ENCODE measurements at places on chromosomes 2 and 18.
A peak's percentile ranks its signal among the peaks of the same experiment; 100 is the strongest.

DNA sequence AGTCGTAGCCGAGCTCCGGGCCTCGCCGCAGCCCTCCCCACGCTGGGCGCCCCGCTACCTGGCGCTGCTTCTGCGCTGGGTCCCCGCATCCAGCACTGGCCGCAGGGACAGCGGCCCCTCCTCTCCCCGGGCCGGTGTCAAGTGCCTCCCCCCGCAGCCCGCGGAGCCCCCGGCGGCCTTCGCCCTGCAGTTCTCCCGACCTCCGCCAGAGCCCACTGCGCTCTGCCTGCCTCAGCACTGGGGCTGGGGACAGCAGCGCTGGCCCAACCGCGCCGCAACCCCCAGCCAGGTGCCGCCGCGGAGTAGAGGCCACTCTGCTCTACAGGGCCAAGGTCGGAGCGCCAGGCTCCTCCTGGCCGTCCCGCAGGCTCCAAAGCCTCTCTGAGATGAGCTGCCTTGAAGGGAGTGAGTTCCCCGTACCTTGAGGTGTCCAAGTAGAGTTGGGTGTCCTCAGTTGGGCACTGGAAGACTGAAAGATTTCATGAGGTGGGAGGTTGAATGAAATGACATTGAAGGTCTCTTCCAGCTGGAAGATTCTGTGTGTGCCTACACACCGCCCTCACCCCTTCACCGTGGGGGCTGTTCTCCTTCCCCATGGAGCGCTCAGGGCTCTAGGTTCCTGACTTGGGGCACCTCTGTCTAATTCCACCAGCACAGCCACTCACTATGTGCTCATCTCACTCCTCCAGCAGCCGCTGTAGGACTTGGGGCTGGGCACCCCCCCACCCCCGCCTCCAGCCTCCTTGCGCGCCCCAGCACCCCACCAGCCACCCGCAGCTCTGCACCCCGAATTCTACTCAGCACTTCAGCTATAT is 854 bp upstream of the DNMT3A start:
- peak; percentile 42 for DNase-seq

- peak; percentile 91 for DNase-seq
Observed at GRCh38 chr2:195533771-195534642, 123.0 kb upstream of the SLC39A10 start.

DNA sequence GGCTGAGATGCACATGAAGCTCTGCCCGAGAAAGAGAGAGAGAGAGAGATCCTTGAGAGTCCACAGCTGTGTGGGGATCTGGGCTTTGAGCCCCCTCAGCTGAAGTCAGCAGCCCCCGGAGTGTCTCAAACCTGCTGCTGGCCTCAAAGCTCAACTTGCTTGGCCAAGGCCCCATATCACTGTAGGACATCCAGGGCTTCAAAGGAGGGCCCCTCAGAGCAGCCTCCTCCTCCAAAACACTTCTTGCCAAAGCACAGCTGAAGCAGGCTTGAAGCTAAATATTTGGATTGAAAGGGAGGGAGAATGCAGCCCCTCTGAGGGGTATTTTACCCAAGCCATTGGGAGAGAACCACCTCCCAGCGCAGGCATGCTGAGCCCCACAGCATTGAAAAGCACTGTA is 357.6 kb downstream of the OSR1 start:
- DNase-seq = no peak

GRCh38 chr2:120546865-120547390 is 188.7 kb upstream of the GLI2 start:
- DNase-seq = no peak

GRCh38 chr2:55114597-55114996 is 64.3 kb upstream of the RTN4 start:
- no peak for DNase-seq

DNA sequence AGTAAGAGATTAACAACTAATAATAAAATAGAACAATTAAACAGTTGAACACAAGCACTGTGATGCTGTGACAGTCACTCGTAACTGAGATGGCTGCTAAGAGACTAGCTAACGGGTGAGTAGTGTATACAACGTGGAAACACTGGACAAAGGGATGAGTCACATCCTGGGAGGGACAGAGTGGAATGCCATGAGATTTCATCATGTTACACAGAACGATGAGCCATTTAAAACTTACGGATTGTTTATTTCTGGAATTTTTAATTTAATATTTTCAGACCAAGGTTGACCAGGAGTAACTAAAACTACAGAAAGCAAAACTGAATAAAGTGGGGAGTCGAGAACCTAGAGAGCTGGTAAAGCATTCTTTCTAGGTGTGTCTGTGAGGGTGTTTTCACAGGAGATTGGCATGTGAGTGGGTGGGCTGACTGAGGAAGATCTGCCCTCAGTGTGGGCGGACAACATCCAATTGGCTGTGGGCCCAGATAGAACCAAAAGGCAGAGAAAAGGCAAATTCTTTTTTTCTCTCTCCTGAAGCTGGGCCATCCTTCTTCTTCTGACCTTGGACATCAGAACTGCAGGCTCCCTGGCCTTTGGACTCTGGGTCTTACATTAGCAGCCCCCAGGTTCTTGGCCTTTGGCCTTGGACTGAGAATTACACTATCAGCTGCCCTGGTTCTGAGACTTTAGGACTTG is 14.6 kb downstream of the TMSB10 start:
- peak; percentile 61 for DNase-seq

DNA sequence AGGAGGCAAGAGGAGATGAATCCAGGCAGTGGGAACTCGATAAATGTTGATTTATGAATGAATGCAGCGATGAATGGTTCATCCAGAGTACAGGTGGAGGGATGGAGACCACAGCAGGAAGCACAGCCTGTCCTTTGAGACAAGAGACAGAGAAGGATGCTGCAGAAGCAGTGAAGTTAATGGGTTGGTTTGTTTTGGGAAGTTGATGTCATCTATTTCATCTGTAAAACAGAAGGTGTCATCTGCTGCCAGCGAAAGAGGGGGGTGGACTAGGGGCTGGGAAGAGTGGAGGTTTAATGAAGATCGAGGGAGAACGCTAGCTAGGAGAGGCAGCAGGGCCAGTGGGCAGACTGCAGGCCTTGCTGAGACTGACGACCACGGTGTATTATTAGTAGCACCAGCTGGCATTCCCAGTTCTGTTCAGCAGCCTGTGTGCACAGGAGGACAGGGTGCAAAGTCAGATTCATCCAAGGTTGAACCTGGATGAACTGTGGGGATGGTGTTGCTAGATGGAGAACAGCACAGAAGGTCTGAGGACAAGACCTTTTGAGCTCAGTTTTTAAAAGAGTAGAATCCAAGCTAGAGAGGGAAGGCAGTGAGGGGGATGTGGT is 120.3 kb upstream of the CAPN13 start:
- no peak for DNase-seq

DNA sequence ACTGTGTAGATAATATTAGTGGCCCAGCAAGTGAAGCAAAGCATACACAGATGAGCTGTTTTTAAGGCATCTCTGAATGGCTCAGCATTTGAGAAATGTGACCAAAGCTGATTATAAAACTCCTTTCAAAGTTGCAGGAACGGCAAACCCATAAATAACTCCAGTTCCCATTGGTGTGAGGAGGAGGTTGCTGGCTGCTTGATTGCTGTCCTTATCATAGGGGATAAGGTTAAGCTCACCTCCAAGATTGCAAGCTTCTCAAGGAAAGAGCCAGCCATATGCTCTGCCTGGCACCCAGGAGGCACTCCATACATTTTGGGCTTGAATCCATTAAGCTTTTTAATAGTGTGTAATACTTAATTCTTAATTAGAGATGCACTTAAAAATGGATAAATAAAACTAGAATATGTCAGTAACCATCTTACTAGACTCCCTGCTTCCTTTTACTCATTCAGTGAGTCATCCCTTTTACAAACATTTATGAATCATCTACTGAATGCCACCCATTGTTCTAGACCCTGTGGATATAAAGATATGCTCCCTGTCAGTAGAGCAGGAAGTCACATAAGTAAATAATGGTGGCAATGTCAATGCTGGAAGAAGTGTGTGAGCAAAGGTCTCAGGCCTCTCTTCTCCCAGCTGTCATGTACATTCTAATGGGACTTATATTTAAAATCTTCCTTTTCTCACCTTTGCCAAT is 99.3 kb downstream of the SPATS2L start:
- DNase-seq = no peak

DNA sequence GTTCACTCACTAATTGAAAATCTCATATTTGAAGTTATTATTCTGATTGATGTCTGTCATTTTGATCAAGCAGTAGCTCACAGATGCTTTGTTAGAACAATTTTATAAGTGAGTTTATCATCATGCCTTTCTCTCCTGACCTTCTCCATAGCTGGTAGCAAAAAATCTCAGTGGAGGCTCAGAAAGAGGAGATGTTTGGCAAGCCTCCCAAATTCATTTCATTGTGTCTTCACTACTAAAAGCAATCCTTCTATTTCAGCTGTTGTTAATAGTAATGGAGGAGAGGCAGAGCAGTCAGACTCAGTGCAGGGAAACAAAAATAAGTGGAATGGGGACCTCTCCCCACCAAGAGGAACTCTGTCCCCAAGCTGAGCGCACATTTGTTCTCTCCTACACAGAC is 2127.8 kb upstream of the CELF4 start:
- DNase-seq = no peak

GRCh38 chr2:41622301-41622700 is 425.5 kb upstream of the PKDCC start:
- no peak for DNase-seq

- DNase-seq = no peak
Observed at GRCh38 chr2:232465061-232465460, 9.1 kb downstream of the ALPI start.

DNA sequence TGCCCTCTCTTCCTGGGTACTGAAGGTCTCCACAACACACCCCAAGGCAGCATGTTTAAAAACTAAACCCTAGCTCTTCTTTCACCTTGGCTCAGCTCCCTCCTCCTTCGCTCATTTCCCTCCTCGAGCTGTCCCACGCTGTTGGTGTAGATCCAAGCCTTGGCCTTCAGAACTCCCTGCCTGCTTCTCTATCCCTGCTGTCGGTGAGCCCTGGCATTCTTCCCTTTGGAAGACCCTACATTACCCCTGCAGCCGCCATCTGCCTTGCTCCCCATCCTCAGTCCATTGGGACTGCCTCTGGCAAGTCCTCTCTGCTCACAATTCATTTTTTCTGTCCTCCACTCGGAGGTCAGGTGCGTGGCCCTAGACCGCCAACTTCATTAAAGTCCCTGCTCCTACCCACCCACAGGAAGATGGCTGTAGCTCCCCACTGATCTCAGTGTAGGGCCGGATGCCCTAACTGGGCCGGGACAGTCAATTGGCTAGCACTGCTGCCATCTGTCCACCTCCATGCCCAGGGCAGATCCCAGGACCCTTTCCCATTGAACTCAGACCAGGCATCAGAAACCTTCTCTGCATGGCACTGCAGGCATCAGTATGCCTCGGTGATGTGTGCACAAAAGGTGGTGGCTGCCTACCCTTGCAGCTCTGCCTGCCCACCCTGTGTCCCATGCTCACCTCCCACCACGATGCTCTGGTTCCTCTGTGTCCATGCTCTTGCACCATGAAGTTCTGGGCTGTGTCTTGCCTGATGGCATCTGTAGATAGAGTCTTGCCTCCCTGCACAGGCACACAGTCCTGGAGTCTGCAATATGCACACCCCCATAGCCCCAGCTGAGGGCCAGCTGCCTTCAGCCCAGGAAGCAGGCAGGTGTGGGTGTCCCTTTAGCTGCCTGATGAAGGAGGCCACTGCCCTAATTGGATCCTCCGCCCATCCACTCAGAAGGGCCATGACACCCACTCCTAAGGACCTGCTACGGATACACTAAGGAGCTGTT is 5.7 kb downstream of the AMER3 start:
- no peak for DNase-seq

- DNase-seq = no peak
Observed at GRCh38 chr2:241036397-241036963, 38.1 kb downstream of the SNED1 start.

- no peak for DNase-seq
Observed at GRCh38 chr2:142873831-142874287, 3.6 kb upstream of the KYNU start.

DNA sequence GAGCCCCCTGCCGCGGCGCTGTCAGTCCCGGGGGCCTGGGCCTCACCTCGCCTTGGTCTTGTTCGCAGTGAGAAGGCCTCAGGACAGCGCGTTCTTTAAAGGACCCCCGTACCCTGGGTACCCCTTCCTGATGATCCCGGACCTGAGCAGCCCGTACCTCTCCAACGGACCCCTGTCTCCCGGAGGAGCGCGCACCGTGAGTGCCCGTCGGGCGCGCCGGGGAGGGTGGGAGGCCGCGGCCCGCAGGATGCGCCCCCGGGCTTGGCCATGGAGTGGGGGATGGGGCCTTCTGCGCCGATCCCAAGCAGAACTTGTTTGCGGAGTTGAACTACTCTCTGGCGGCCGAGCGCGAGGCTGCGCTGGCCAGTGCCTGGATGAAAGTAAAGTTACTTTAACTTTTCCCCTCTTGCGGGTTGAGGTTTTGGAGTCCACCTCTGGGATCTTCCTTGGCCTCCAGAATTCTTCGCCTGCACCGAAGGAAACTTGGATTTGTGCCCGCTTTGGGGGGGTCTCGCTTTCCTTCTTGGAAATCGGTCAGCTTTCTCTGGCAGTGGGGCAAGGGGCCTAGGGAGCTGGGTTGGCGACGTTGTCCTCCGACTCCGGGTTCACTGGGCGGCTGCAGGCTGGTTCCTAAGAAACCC is 1.2 kb downstream of the TCF7L1 start:
- DNase-seq = no peak

DNA sequence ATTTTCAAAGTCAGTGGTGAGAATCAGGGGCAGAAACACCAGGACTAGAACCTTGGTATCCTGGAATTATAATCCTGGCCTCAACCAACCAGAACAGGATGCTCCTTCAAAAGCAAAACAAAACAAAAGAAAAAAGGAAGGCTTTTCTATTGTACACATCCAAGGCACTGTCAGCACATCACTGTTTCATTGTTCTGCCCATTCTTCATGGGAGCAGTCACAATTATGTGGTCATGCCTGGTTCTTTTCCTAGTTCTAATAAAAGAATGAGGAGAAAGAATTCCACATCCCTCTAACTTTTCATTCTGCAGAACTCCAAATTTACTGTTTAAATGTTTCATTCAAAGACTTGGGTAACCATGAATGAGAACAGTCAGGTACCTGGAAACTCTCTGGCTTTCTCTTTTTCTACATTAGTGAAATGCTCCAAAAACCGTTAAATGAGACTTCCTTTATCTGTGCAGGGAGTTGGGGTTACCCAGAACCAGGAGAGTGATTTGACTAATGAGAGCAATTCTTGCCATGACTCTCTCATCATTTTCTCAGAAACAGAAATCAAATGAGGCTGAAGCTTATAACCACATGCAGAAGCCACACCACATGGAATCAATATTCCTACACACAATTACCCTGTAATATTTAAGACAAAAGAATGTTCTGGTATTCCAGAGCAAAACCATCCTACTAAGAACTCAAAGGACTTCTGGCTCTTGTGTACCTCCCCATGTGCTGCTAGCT is 110.9 kb upstream of the CCDC150 start:
- DNase-seq = no peak

GRCh38 chr2:65120990-65121693 is 8.8 kb downstream of the RAB1A start:
- DNase-seq = no peak

GRCh38 chr2:223093436-223094241 is 41.6 kb downstream of the KCNE4 start:
- DNase-seq = no peak
